ENCODE measurements at places on chromosomes 1 and 21.

DNA sequence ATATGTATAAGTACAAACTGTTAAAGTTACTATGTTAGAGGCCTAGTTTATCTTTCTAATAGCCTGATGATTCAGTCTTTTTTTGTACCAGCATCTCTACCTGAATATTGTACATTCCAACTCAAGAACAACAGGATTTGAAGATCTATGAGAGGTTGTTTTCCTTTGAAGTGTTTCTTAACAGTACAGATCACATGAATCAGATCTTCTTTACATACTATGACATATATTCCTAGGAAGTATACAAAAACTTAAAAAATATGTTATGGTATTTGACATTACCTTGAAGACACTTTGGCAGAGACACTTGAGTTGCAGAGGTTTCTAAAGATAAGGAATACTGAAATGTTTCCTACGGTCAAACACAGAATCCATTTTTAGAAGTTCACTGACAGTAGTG, 1280.9 kb downstream of the KCNT2 start:
- no peak for DNase-seq

GRCh38 chr1:46199233-46199749, 1.1 kb upstream of the POMGNT1 start:
- DNase-seq: no peak

- no peak for DNase-seq
Measured at GRCh38 chr1:9902060-9902452, 8.0 kb downstream of the CTNNBIP1 start.

- no peak for DNase-seq
Measured at GRCh38 chr1:66685670-66686069, 66.6 kb upstream of the DYNLT5 start.

GRCh38 chr1:41917835-41918449, 780 bp downstream of the HIVEP3 start:
- DNase-seq: no peak

- no peak for DNase-seq
Measured at GRCh38 chr1:233010146-233010545, 59.7 kb downstream of the NTPCR start.

GRCh38 chr21:28754127-28754611, 238.5 kb downstream of the LTN1 start:
- no peak for DNase-seq

DNA sequence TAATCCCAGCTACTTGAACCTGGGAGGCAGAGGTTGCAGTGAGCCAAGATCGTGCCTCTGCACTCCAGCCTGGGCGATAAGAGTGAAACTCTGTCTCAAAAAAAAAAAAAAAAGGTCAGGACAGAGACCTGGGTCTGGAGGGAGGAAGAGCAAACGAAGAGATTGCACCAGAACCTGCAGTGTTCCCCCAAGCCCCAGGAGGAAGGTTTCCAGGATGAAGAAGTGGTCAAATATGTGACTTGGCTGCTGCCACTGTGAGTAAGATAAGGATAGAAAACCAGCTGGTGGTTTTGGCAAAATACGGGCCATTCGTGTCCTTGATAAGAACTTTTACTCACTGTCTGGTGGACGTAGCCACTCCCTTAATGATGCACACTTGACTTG, 42.2 kb downstream of the CLDN14 start:
- no peak for DNase-seq

DNA sequence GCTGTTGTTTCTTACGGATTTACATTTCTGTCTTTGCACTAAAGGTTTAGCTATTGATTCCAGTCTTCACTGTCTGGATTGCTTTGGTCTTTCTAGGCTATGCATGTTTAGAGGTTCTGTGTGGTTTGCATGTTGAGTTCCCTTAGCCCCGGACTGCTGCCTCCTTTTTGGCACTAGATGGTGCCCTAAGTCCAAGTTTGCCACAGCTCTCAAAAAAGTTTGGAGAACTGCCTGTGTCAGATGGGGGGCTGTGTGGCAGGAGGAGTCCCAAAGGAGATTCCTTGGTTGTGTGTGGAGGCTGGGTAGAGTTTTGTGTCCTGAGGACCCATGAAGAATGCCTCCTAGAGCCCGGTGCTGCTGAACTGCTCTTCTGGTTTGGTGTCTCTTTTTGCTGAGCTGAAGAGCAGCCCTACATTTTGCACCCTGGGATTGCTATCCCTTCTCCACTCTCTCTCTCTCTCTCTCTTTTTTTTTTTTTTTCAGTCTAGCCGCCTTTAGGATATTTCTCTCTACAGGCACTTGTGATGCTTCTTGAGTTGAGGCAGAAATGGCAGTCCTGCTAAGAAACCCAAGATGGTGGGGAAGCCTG, 74.4 kb downstream of the PTGS2 start:
- DNase-seq: peak; percentile 27

DNA sequence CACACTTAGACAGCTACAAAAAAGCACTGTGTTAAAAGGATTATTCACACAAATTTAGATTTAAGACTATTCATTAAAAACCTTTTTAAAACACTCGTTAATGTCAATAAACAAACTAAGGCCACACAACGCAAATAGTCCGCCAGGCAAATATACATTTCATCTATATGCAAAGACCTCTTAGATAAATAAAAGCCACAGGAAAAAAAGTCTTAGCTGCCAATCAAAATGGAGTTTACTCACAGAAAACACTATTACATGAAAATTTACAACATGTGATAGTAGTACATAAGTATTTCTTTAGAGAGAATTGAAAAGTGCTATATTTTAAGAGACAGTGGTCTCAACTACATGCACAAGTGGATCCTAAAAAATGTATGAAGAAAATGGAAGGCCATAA, 2.7 kb upstream of the PHTF1 start:
- no peak for DNase-seq

- DNase-seq: no peak
Measured at GRCh38 chr1:3417934-3418333, 36.5 kb upstream of the ARHGEF16 start.

DNA sequence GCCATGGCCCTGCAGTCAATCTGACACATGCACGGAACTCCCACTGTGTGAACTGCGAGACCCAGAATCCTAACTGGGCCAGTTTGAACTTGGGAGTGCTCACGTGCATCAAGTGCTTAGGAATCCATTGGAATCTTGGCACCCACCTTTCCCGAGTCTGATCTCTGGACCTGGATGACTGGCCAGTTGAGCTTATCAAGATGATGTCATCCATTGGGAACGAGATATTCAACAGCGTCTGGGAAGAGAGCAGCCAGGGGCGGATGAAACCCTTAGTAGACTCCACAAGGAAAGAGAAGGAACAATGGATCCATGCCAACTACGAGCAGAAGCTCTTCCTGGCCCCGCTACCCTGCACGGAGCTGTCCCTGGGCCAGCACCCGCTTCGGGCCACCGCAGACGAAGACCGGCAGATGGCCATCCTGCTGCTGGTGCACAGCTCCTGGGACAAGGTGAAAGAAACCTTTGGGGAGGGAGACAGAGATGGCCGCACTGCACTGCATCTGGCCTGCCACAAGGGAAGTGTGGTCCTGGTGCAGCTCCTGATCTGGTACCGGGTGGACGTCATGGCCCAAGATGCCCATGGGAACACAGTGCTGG, 3.1 kb upstream of the TDRD5 start:
- no peak for DNase-seq

DNA sequence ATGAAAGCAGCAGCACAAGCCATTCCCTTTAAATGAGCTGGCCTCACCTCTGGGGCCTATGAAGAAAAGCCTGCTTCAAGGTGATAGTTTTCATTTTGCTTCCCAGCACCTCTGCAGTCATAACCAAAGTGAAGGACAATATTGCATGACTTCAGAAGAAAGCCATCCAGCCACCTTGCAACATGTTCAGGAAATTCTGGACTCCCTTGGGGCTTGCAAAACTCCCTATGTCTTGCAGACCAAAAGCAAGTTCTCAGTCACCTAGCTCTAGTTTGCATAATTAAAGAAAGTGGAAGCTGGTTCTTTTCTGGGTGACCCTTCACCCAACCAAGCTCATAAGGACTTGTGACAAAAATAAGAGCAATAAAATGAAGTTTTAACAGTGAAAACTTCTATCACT, 87.6 kb downstream of the GFI1 start:
- DNase-seq: peak; percentile 19

- DNase-seq: no peak
Measured at GRCh38 chr1:231390071-231390470, 32.0 kb downstream of the EGLN1 start.

- DNase-seq: no peak
Measured at GRCh38 chr1:51302746-51303145, 27.6 kb downstream of the TTC39A start.

GRCh38 chr21:43294194-43294902, 125.5 kb downstream of the CRYAA start:
- no peak for DNase-seq

GRCh38 chr1:231020139-231020601, 19.9 kb downstream of the FAM89A start:
- no peak for DNase-seq

DNA sequence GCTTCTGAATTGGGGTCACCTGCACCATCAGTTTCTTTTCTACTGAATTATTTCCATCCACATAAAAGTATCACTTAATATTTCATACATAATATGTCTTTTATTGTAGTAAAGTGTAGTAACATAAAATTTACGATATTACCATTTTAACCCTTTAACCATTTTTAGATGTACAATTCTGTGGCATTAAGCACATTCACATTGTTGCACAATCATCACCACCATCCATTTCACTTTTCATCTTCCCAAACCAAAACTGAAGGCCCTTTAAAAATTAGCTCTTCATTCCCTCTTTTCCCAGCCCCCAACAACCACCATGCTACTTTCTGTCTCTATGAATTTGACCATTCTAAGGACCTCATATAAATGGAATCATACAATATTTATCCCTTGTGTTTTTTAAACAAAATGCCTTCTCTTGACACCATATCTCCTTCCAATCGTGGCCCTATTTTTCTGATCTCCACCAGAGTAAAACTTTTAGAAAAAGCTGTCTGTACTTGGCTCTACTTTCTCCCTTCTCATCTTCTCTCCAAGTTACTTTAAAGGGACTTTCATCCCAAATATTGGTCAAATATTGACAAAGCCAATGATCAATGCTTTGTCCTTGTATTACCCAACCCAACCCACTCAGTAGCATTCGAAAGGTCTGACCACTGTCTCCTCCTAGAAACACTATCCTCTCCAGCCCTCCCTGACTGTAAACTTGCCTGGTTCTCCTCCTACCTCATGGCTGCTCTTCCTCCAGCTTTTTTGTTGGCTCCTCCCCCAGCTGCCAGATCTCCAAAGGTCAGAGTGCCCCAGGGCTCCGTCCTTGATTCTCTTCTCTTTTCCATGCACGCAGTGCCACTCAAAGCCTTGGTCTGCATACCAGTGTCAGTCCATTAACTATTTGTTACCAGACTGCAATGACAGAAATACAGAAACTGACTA, 44.7 kb downstream of the SLC30A10 start:
- no peak for DNase-seq

DNA sequence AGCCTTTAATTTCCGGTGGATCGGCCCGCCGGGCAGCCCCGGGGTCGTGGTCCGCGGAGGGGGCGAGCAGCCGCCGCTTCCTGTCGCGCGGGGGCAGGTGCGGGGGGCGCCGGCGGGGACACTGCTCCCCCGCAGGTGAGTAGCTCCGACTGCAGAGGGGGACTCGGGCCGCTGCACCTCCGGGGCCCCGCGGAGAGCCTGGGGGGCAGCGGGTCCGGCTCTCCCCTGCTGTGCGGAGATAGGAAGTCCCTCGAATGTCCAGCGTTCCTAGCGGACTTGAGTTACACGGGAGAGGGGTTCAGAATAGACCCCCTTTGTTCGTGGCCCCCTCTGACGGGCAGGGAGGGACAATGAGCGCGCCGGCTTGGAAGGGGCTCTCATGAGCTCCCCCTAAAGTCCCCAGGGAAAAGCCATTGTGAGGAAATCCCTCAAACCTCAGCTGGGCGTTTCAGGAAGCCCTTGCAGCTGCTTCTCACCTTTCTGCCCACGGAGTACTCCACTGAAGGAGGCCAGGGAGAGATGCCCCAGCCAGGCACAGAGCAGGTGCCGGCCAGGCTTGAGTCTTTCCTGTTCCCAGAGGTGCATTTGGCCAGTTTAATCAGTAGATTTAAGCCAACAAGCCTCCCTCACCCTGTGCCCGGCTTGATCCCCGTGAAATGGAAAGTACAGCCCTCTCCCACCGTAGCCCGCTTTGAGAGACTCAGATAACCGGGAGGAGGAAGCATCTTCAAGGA, 925 bp downstream of the PDE9A start:
- no peak for DNase-seq

- DNase-seq: no peak
Measured at GRCh38 chr21:44944596-44944995, 4.8 kb downstream of the SLX9 start.

DNA sequence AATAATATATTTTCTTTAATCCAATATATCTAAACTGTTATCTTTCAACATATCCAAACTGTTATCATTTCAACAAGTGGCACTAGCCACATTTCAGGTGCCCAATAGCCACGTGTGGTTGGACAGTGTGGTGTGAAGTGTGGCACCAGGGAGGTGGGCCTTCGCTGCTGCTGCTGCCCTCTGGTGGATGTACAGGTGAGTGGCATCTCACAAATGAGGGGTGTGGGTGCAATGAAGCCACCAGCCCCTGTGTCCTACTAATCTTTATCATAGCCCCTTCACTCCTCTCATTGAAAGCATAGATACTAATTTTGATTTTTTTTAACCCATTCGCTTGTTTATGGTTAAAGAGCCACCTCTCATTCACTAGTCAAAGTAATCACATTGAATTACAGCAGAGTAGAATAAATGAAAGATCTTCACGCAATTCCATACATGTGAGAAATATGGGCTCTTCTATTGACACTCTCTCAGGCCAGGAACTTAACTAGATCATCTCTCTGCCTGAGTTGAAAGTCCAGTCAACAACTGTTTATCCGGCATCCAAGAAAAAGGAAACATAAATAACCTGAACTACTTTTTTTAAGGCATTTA, 499.2 kb downstream of the OMA1 start:
- DNase-seq: no peak

- DNase-seq: no peak
Measured at GRCh38 chr21:45788637-45789506, 145.3 kb downstream of the PCBP3 start.

DNA sequence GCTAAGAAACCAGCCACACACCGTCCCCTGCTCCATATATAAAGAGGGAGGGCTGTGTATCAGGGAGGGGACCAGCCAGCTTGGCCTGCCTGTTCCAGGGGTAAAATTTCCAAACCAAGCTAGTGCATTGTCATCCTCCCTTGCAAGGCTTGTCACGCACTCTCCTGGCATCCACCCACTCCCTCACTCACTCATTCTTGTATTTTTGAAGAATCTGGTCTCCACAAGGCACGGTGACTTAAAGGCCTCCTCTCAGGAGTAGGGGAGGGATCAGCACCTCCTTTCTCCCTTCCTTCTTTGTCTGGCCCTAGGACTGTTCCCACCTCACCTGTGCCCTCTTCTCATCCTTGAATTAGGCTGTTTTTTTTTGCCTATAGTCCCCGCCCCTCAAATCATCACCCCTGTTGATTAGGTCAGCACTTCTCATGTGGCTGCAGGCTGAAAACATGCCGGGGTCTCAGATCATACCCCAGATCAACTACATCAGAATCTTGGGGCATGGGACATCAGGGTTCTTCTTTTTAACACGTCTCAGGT, 5.0 kb downstream of the ABCA4 start:
- no peak for DNase-seq

GRCh38 chr1:167065471-167065870, 24.7 kb downstream of the GPA33 start:
- no peak for DNase-seq

GRCh38 chr1:32112806-32113375, 5.0 kb downstream of the KPNA6 start:
- DNase-seq: no peak
